Left lung (tissue), 14 donors: ENCODE measurements at places on chromosomes 1 and 21. TPM values are rescaled to one million over a fixed set of nuclear protein-coding genes. Genes with fewer than 3 reads are reported as not detected.

- no peak for DNase-seq
Measured at GRCh38 chr21:35911412-35912191, 148.7 kb downstream of the SETD4 start.

DNA sequence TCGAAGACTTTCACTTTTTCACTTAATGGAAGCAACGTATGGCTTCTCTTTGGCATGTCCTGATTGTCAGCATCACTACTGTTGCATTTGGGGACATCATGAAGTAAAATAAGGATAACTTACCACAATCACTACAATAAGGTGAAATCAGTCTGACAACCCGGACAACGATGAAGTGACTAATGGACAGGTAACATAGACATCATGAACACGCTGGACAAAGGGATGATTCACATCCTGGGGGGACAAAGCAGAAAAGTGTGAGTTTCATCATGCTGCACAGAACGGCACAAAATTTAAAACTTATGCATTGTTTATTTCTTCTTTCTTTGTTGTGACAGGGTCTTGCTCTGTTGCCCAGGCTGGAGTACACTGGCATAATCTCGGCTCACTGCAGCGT is 53.9 kb downstream of the FH start:
- DNase-seq: no peak

- DNase-seq: no peak
Measured at GRCh38 chr1:193211539-193211938, 25.1 kb upstream of the B3GALT2 start.

- DNase-seq: no peak
Measured at GRCh38 chr1:5566924-5567323, 425.3 kb downstream of the NPHP4 start.

PRKCZ gene
- polyA plus RNA-seq: 47.6 TPM
